ENCODE measurements at places on chromosomes 4 and X. TPM values are rescaled to one million over a fixed set of nuclear protein-coding genes. Genes with fewer than 3 reads are reported as not detected.

ZCCHC18 gene
- 0.14 TPM for total RNA-seq

SGCB gene
- 24.6 TPM for total RNA-seq

ANOS1 gene
- total RNA-seq: 4.3 TPM

GPAT3 gene
- total RNA-seq: 0.85 TPM

SSX4 gene
- not detected for total RNA-seq

TRPC3 gene
- total RNA-seq: not detected

TBC1D25 gene
- 9.3 TPM for total RNA-seq
